ENCODE measurements at places on chromosomes 13 and 19.

DNA sequence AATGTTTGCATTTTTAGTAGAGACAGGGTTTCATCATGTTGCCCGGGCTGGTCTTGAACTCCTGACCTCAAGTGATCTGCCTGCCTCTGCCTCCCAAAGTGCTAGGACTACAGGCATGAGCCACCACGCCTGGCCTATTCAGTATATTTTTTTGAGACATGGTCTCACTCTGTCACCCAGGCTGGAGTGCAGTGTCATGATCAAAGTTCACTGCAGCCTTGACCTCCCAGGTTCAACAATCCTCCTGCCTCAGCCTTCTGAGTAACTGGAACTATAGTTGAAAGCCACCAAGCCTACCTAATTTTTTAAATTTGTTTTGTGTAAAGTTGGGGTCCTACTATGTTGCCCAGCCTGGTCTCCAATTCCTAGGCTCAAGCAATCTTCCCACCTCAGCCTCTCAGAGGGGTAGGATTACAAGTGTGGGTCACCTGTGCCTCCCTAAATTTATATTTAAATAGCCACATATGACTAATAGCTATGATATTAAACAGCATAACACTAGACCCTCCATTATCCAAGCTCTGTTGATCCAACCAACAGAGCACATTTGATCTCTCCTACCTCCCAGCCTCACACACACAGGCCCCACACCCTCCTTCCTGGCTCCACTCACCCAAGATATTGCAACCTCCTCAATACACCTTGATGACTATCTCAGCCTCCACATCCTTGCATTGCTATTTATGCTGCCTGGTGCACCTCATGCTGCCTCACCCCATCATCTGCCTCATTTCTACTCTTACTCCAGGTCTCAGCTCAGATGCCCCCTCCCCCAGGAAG lies 2.1 kb upstream of the CEACAM19 start:
- DNase-seq, result no peak

DNA sequence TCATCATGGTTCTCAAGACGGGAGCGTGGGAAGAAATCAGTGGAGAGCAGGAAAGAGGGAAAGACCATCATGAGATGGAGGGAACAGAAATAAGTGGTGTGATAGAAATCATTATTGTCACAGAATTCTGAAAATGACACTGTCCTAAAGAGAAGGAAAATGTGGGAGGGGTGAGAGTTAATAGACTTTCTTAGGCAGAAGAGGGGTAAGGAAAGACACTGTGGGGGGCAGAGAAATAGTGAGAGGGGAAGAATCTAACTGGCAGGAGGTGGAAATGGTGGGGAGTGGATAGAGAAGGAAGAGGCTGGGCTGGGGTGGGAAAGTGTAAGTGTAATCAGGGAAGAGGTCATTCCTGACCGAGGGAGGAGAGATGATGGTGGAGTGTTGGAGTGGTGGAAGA lies 3.2 kb downstream of the PINLYP start:
- no peak for DNase-seq

- DNase-seq, result no peak
These were observed 65.6 kb downstream of the ARHGAP35 start for GRCh38 chr19:46926170-46927071.

DNA sequence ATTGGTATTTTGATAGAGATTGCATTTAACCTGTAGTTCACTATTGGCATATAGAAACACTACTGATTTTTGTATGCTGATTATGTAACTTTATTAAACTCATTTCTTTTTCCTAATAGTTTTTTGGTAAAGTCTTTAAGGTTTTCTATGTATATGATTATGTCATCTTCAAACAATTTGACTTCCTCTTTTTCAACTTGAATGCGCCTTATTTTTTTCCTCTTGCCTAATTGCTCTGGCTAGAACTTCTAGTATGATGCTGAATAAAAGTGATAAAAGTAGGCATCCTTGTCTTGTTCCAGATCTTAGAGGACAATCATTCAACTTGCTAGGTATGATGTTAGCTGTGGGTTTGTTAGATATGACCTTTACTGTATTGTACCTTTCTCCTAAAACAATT lies 1034.9 kb downstream of the PCDH9 start:
- no peak for DNase-seq

DNA sequence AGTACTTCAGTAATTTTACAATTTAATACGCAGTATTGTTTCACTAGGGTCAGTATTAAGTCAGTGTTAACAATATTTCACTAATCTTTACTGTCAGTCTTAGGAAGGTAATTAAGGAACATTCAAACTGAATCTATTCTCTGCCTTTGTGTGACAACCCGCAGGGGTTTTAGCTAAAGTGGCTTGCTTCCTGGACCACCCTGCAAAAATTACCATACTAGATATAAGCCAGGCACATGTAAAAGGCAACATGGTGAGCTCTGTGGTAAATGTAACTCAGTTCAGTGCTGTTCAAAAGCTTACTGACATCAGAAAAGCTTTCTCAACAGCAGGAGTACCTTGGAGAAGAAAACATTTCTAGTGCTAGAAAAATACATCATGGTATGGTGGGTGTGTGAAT lies 116.7 kb downstream of the FREM2 start:
- no peak for DNase-seq

DNA sequence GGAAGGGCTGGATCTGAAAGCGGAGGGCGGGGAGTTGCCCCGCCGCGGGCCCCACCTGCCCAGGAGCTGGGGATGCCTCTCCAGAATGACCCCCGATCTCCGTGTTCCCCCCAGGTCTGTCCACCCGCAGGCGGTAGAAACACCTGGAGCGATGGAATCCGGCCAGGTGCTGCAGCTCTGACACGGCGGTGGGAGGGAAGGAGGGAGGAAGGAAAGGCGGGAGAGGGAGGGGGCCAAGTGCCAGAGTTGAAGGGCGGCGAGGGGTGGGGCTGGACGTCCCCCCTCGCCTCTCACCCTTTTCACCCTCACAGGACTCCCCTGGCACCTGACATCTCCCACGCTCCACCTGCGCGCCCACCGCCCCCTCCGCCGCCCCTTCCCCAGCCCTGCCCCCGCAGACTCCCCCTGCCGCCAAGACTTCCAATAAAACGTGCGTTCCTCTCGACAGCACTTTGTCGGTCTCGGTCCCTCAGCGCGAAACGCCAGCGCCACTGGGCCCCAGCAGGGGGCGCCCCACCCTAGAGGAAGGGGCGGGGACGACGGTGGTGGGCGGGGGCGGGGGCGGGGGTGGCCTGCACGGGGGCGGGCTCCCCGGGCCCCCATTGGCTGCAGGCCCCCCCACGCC lies 337 bp upstream of the FXYD7 start:
- peak; percentile 61 for DNase-seq

GRCh38 chr13:113106711-113107351 lies 1.2 kb downstream of the F7 start:
- no peak for DNase-seq

DNA sequence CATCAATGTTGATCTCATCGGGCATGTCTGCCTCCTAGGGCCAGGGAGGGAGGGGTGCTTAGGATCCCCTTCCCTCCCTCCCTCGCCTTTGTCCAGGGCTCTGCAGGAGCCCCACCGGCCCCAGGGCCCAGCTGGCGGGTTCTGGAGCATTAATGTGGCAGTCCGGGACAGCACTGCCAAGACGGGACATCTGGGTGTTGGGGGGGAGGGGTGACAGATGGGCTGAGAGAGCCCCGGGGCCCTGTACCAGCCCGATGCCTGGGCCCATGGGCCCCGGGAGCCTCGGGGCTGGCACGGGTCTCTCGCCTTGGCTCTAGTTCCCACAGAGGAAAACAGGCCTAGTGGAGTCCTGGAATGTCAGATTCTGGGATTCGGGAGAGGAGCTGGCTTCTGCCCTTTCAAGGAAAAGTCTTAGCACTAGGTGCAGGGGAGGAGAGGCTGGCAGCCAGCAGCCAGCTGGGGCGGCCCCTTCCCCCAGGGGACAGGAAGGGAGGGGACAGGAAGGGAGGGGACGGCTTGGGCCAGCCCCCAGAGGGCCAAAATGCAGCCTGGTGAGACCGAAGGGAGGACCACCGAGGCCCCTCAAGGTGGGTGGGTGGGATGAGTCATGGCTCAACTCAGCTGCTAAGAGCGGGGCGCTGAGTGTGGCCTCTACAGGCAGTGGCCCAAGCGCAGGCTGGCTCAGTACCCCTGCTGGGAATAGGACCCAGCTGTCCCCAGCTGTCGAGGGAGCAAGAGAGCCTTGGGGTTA lies 3.1 kb downstream of the PPP1R14A start:
- DNase-seq, result no peak

- DNase-seq, result no peak
These were observed 6.8 kb upstream of the SPART start for GRCh38 chr13:36353001-36353400.

- DNase-seq, result no peak
These were observed at the start of gene PGLYRP2 for GRCh38 chr19:15479391-15480345. TSS of gene PGLYRP2 (minus strand) at chr19:15479501. CDS start at chr19:15479371, 130 bp downstream.

DNA sequence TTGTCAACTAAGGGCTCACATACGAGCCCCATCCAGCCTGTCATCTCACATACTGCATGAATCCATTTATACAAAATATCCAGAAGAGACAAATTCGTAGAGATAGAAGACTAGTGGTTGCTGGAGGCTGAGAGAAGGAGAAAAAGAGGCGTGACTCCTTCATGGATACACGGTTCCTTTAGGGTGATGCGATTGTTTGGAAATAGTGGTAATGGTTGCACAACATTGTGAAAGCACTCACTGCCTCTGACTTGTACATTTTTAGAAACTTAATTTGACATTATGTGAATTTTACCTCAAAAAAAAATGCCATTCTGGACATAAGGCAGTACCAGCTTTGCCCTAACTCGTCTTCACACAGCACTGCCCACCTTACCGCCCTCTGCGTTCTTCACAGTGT lies 27.3 kb downstream of the IGFL1 start:
- no peak for DNase-seq

GRCh38 chr19:37362733-37363132 lies 8.2 kb upstream of the ZNF527 start:
- DNase-seq, result no peak

- no peak for DNase-seq
These were observed 3.8 kb upstream of the TSHZ3 start for GRCh38 chr19:31352782-31353651.

- no peak for DNase-seq
These were observed 45.1 kb downstream of the ATP11A start for GRCh38 chr13:112734696-112735547.

GRCh38 chr13:23377983-23378632 lies 55.4 kb downstream of the SACS start:
- DNase-seq, result peak; percentile 45

DNA sequence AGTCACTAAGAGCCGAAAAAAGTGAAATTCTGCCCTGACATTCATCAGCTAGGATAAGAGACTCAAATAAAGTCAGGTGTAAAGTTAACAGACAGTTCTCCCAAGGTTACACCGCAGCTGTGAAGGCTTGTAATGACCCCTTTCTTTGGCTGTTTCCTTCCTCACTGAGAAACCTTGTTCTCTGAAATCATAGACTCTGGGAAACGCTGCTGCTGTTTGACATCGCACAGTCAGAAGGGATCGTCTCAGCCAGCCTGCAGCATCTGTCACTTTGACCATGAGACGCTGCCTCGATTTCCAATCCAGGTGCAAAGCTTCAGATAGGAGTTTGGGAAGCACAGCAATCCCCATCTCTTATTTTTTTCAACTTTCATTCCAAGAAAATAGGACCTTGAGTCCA lies 678 bp downstream of the BCAT2 start:
- no peak for DNase-seq

GRCh38 chr13:44498502-44498901 lies 77.6 kb downstream of the TSC22D1 start:
- no peak for DNase-seq

GRCh38 chr19:32859591-32859990 lies 10.0 kb downstream of the SLC7A9 start:
- no peak for DNase-seq

DNA sequence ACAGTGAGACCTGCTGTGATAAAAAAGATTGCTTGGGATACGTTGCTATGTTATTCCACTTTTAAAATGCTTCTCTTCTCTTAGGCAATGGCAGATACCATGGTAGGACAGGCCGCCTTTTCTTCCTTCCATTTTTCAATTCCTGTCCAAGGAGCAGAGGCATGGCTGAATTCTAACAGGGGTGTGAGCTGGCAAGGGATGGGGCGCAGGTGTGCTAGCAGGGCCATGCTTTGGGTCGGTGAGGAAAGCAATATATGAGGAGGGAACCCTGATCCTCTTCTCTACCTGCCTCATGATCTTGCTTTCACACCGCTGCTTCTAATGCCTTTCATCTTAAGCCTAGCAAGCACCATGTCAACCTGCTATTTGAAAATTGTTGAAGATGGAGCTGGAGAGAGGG lies 225.0 kb downstream of the KATNAL1 start:
- no peak for DNase-seq

GRCh38 chr19:55340784-55341147 lies 1.1 kb downstream of the KMT5C start:
- DNase-seq, result no peak

- no peak for DNase-seq
These were observed 24.6 kb downstream of the CDADC1 start for GRCh38 chr13:49272296-49272695.

DNA sequence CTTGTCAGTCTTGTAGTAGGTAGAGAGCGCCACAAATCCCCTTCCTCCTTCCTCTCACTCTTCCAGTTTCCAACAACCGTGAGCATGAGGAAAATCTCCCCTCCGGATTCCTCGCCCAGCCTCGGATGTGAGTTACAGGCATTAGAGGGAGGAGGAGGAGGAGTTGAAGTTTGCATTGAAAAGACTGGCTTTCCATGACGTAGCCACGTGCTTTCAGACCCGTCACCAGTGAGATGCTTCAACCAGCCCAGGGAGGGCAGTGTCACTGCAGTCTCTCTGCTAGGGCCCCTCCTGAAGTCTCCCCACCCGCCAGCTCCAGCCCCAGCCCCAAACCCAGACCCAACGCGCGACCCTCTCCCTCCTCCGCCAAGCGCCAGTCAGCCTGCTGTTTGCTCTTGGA lies 442 bp upstream of the FGF14 start:
- DNase-seq, result no peak

DNA sequence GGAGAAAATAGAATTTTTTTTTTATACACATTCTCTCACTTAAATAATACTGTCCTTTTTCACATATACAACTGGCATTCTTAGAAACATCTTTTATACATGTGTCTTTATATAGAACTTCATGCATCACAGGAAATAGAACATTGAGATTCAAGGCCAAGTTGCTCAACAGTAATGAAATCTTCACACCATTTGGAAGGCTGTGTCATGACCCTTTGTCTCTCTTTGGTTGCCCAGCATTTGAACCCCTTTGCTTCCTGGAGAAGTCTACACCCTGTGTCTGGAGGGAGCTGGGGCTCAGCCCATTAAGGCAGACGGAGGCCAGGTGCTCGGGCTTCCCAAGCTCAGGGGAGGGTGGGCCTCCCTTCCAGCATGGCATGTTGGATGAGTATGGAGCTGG lies 41.1 kb downstream of the B3GLCT start:
- no peak for DNase-seq

GRCh38 chr13:18946738-18947137 lies 234.9 kb downstream of the TUBA3C start:
- no peak for DNase-seq

DNA sequence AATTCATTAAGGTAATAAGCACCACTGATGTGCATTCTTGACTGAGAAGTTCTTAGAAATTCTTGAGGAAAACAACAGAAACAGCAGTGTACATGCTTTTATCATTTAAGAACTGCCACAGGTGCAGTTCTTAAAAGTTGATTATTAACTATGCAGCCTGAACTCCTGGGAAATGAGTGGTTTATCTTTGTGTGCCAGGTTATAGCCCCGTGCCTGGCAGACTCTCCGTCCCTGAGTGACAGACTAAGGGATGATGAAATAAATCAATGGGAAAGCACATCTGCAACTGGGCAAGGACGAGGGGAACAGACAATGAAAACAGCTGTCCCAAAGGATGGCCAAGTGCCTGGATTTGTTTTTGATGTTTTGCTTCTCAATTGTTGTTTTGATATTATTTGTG lies 84.4 kb upstream of the SPATA13 start:
- no peak for DNase-seq
